ENCODE measurements at places on chromosomes 7 and 10.

DNA sequence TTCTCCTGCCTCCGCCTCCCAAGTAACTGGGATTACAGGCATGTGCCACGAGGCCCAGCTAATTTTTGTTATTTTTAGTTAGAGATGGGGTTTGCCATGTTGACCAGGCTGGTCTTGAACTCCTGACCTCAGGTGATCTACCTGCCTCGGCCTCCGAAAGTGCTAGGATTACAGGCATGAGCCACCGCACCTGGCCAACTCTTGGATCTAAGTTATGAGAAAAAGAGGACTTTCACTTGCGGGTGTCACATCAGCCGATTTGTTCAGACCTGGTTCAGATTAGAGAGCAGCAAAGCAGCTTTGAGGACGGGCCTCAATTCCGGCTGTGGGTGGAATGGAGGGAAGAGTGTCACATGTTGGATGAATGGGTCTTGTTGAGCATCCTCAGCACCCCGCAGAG, 61.0 kb upstream of the FGFR2 start:
- no peak for DNase-seq

DNA sequence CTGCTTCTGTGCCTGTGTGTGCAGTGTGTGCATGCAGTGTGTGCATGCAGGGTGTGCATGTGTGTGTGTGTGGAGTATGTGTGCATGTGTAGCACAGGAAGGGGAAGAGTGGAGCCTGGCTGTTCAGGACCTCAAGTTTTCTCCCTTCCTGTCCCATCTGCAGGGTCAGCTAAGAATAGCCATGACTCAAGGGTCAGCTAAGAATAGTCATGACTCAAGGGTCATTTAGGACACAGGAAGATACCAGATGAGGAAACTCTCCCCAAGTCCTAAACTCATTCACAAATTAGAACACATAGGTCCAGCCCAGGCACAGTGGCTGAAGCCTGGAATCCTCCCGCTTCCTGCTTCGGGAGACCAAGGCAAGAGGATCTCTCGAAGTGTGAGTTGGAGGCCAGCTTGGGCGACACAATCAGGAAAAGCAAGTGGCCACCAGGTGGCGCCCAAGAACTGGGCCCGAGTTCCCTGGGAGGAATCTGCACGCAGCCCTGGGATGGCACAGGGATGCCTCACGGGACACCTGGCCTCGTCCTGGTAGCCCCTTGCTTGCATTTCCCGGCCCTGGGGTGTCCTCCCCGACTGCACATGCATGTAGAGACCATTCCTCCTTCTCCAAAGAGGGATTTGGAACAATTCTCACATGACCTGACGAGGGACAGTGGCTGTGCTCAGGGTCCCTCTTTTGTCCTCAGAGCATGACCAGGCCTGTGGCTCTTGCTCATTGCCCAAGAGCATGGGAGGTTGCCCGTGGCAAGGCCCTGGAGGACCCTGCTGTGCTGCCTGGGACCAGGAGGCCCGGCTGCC, 21.4 kb upstream of the VOPP1 start:
- peak; percentile 74 for DNase-seq

GRCh38 chr10:91127341-91128082, 93.0 kb upstream of the PCGF5 start:
- no peak for DNase-seq

DNA sequence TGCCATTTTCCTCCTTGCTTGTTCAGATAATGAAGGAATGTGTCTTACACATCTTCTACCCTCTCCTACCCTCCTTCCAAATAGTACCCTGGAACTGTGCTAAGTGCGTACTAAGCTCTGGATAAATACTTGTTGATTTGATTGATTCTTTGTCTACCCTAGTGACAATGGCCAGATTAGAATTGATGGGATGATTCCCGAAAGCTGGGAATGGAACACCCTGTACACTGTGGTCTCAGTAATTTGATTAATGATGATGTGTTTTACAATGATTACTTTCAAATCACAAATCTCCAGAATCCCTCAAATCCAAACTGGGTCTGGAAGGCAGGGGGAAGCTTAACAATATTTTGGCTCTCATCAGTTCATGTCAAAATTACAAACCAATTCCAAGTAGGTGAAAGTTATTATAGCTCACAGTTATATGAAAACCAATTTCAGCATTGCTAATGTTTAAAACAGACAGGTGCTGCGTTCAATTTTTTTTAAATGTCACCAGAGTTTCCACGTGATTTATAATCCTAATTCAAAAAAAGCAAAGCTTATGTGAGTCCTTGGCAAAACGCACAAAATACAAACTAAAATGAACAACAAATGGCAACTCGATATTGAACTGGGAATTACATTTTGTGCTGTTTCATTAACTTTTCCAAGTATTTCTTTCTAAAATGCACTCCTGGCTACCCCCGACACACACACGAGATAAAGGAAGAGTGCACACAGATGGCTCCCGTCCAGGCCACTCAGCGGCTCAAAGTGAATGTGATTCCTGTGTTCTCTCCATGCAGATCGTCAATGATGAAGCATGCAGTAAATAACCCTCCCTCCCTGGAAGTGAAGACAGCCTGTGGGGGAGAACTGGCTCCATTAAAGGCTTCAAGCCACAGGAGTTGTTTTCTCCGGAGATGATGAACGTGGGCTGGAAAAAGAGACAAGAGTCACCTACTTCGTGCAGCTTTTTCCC, 21.7 kb upstream of the ADRB1 start:
- DNase-seq, result no peak

- DNase-seq, result peak; percentile 6
Observed at GRCh38 chr7:113086431-113086888, at the start of gene GPR85. Gene GPR85 (minus strand): TSS chr7:113086827. CDS start chr7:113084721, 2,106 bp downstream.

DNA sequence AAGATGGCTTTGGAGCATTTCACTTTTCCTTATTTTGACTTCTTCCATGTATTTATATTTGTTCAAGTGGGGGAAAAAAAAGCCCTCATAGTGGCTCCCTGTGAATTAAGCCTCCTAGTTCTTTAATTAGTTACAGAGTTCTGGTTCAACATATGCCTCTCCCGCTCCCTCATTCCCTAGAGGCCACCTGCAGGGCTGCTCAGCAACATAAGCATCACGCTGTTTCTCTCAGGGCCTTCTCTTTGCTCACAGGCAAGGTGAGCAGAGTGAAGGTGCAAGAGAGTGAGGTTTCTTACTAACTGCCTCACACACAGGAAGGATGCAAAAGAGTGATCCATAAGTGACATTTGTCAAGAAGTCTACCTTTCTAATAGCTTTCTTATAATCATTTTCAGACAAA, 196.7 kb downstream of the SEMA3E start:
- DNase-seq, result no peak

- DNase-seq, result no peak
Observed at GRCh38 chr7:151726652-151727578, 150.0 kb downstream of the PRKAG2 start.

- DNase-seq, result no peak
Observed at GRCh38 chr7:104208421-104208780, 588 bp upstream of the ORC5 start.

DNA sequence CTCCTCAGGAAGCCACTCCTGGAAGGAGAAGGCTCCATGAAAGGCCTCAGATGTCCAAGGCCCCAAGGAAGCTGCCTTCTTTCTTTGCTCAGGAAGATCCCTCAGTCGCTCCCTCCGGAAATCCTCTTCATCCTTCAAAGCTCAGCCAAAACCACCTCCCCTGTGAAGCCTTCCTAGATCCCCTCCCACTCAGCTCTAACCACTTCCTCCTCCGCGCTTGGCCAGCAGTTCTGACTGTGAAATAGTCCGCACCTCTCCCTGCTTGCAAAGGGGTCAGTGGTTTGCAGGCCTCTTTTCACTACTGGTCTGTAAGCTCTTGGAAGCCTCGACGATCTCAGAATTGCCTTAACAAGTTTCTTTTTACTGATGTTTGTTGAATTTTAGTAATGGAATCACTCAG, 23.9 kb downstream of the PYROXD2 start:
- DNase-seq, result no peak

GRCh38 chr7:157702311-157703023, 365.7 kb downstream of the DNAJB6 start:
- no peak for DNase-seq

DNA sequence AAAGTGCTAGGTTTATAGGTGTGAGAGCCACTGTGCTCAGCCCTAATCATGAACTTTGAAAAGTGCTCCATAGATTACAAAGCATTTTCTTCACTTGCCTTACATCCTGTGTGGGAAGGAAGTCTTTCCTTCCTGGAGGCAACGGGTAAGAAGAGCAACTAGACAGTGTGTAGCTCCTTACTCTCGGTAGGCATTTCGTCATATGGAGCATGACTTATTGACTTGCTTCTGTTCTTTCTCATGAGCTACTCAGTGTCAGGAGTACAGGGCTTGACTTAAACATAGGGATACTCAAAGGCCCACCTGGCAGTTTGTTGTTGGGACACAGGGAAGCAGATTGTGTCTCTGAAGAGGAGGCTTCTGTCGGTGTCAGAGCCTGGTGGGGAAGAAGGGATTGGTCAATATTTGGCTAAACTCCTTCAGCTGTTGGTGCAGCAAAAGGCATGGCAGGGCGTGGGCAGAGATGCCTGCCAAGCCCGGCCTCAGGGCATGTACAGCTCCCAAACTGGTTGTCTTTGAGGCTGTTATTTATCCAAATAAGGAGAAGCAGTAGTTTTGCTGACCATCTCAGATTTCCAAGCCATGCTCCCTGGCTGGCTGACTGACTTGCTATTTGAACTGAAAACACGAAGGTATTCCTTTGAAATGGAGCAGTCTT, 248.9 kb downstream of the KIAA1217 start:
- no peak for DNase-seq

DNA sequence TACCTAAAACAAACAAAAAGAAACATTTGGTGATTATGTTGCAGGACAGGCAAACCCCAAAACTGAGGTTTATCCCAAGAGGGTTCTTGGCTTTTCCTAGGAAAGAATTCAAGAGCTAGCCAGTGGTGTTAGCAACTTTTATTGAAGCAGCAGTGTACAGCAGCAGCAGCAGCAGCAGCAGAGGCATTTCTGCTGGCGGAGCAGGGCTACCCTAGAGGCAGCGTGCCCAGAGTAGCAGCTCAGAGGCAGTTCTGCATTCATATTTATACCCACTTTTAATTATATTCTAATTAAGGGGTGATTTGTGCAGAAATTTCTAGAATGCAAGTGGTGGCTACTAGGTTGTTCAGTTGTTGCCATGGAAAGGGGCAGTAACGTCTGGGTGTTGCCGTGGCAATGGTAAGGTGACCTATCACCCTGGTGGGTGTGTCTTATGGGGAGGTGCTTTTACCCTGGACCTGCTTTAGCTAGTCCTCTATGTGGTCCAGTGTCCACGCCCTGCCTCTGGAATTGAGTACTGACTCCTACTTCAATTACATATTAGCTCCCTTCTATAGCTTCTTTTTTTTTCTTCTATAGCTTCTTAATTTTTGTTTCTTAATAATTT, 53.9 kb downstream of the VCL start:
- DNase-seq, result no peak

DNA sequence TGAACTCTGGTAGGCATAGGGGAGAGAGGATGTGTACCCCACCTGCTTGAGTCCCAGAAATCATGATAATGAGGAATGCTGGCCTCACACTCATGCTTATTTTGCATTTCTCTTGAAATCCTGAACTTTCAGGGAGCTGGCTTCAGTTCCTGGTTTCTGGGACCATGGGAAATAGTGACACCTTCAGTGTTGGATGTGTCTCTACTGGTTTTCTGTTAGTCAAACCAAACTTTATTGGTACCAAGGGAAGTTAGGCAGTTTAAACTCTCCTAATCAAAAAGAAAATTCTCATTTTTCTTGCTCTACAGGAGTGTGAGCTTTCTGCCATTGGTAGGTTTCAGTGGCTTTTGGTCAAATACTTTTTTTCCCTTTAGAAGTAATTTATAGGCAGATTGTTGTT, 11.8 kb upstream of the PCGF5 start:
- DNase-seq, result no peak

GRCh38 chr7:74256491-74257408, 2.6 kb upstream of the RFC2 start:
- no peak for DNase-seq
